CD4-positive, alpha-beta T cell treated with Interleukin-6 at 100 ng/mL for 8 hours (primary cell): ENCODE measurements at places on chromosomes 4 and X.

DNA sequence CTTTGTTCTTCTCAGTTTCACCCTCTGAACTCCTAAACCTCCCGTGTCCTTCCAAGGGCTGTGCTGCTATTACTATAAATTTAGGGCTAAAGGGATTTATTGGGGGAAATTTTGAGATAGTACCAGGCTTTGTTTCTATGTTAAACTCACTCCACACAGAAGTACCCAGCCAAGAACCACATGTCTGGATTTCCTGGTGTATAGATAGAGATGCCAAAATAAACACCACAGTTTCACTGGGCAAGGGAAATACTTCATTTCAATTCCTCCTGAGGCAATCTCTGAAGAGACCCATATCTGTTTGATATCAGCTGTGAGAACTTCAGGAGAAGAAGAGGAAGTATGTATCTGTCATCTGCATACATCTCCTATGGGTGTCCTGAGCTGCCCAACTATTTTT, 21.7 kb upstream of the CLNK start:
- no peak for DNase-seq

GRCh38 chr4:107862658-107863057, 37.9 kb downstream of the SGMS2 start:
- DNase-seq, result no peak

- peak; percentile 27 for DNase-seq
Measured at GRCh38 chr4:98657531-98658286, 702 bp downstream of the TSPAN5 start.

DNA sequence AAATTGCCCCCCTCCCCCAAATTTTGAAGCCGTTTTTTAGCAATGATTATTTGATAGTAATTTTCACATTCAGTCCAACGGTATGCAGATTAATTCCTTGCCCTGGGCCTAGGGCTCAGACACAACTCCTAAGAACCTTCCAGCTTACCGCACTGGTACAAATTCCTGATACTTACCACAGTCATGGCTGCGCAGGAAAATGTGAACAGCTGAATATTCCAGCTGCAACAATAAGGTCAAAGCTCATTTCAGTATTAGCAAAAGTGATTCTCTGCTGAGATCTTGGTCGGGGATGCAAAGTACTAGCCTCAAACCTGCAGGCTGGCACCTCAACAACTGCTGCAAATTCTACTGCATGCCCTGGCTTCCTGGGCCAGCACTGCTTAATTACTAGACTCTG, 3.0 kb downstream of the ATP11C start:
- no peak for DNase-seq

GRCh38 chrX:53716328-53717088, 30.0 kb upstream of the HUWE1 start:
- peak; percentile 71 for DNase-seq

DNA sequence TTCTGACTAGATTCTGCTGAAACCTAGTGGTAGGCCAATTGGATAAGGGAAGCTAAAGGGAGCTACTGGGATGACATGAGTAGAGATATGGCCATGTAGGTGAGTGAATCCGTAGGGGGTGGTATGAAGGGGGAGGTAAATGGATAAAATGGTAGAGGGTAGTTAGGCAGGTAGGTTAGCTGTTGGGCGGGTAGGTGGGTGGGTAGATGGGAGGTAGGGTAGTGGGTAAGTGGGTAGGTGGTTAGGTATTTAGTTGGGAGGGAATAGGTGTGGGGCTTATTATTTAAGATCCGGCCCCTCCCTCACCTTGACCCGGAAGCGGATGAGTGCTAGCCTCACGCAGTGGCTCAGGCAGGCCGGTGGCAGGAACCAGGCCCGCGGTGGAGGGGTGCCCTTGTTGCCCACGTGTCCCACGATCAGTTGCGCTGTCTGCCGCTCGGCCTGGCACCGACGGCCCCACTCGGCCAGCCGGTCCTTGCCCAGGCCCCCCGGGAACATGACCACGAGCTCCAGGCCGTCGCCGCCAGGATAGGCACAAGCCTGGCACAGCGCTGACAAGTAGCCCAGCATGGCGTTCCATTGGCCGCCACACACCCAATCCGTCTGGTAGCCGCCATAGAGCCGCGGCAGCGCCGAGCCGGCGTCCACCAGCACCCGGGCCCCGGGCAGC, 725 bp downstream of the FAM120C start:
- peak; percentile 61 for DNase-seq
